ENCODE measurements at places on chromosomes 4 and X.

DNA sequence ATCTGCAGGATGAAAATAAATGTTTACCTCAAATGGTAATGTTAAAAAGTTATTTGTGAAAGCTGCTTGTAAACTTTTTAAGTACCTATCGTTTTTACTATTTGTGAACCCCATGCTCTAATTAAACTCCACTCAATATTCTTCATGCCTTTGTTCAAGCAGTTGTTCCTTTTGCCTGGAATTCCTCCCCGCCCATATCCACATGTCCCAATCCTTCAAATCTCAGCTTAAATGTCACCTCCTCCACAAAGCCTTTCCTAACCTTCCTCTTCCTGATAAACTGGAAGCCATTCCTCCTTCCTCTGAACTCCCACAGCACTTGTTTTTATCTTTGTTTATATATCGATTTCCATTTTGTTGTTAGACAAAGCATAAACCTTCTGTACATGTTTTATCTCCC lies 2.4 kb downstream of the MORC4 start:
- no peak for DNase-seq

DNA sequence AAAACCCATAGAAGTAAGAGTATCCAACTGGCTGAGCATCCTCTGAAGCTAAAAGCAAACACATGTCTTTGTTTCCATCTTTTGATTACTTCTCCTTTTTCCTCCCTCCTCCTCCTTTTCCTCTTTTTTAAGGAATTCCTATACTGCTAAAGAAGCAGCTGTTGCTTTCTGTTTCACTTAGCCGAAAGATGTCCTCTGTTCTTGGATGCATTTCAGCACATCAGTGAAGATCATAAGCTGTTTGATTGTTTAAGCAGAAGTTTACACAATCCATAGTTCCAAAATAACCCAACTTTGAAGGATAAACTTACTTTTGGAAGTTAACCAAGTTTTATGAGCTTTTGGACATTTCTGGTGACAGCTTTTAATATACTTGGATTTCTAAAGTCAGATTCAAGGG lies 55.1 kb upstream of the TNIP3 start:
- DNase-seq: no peak

DNA sequence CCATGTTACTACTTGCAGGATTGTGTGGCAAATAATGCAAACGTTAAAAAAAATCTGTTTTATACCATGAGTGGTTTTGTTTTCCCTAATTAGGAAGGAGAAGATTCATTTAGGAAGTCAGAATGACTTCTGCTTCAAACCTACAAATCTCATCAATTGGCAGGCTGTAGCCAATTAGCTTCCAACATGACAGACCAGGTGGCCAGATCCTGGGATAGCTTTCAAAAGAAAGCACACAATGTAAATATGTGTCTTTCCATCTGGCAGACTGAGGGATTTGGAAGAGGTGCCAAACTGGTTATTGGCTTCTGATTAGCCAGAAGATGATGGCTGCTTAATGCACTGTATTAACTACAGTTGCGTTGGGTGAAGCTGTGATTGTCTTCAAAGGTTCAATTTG lies 432.8 kb downstream of the ANKRD50 start:
- no peak for DNase-seq

DNA sequence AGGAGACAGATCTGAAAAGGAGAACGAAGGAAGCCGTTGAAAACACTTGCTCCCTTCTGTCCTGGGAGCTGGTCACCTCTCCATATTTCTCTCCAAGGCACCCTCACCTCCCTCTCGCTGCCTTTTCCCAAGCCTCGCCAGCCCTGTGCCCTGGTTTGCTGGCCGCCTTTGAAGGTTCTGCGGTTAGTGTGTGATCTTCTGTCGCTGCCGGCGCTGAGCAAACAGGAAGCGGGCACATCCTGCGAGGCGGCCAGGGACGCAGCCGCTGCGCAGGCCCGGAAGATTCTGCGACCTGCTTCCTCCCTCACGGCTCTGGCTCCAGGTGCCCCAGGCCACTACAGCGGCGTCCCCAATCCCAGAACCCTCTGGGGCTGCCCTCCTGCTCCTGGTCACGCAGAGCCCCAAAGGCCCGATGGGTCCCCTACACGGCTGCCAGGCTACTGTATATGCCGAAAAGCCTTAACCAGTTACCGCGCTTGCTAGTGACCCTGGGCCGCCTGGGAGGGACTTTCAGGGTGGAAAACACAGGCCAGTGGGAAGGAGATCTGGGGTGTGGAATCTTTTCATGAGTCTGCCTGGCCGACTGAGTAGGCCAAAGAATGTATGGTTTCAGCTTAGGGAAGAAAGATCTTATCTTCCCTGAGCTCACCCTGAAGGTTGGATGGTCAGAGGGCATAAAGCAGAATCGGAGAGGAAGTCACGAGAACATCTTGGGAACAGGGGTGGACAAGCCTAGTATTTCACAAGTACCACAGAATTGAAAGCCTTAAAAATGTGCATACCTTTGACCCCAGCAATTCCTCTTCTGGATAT lies 2.3 kb upstream of the SASH3 start:
- DNase-seq: peak; percentile 71

DNA sequence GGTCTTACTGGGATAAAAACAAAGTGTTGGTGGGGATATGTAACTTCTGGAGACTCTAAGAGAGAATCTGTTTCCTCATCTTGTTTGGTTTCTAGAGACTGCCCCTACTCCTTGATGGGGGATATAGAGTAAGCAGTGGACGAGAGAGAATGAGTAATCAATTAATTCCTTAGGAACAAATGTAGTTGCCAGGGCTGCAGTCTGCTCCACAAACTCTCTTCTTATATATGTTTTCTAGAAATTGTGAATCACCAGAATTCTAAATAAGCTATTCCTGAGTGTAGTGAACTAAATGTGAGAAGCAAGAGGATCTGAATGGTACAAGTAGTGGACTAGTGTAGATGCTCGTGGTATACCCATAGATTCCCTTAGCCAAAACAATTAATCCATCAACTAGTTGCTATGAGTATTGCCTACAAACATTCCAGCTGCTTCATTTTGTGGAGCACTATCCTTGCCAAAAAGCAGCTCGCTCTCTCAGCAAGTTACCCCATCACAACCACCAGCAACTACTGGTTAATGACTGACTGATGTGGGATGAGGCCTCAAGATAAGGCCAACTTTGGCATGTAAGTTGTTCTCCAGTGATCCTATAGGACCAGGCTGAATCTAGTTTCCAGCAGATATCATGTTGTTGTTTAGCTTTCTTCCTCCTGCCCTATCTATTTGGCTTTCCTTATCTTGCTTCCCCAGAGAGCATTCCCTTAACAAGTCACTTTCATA lies 273.0 kb downstream of the SLC7A11 start:
- DNase-seq: no peak

DNA sequence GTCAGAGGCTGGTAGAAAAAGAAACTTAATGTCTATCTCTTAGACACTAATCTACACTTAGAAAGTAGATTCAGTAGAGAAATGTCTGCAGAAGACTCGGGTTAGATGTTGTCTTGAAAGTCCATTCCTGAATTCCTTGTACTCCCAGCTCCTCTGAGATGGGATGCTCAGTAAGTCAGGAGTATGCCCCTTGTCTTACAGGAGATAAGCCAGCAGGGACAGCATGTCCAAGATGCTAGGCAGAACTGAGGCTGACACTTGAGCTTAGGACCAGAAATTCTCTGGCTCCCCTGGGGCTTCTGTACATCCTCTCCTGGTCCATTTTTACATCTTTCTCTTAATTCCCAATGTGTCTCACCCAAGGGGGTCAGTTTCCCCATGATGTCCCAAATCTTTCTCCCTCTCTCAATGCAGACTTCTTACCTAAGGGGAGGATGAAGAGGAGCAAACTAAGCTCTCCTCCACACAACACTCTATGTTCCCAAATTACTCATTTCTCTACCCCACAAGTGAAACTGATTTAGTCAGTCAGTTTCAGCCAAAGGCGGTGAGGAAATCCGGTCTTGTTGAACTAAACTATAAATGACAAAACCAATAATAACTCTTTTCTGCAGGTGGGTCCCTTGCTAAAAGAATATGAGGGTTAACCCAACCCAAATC lies 558.2 kb upstream of the DIPK2B start:
- peak; percentile 68 for DNase-seq

GRCh38 chrX:156002507-156002906 lies 5.0 kb downstream of the IL9R start:
- no peak for DNase-seq

DNA sequence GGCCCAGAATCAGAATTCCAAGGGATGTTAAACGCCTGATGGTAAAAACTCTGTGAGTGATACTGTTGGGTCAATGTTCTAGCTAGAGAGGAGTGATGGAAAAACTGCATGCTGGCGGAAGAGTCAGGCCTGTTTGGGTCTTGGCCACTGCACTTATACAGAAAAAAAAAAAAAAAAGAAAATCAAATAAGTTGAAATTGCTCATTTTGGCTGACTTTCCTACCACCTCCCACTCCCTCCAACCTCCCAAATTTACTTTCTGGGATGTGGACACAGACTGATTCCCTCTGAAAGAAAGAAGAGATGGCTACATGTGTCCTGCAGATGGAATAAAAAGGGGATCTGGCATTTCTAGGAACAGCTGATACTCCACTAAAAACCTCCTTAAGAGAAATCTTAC lies 234.1 kb upstream of the GIMD1 start:
- DNase-seq: no peak

GRCh38 chrX:140440876-140441275 lies 64.0 kb downstream of the SOX3 start:
- DNase-seq: no peak

- DNase-seq: no peak
Measured at GRCh38 chr4:78788007-78788889, 12.1 kb downstream of the BMP2K start.

DNA sequence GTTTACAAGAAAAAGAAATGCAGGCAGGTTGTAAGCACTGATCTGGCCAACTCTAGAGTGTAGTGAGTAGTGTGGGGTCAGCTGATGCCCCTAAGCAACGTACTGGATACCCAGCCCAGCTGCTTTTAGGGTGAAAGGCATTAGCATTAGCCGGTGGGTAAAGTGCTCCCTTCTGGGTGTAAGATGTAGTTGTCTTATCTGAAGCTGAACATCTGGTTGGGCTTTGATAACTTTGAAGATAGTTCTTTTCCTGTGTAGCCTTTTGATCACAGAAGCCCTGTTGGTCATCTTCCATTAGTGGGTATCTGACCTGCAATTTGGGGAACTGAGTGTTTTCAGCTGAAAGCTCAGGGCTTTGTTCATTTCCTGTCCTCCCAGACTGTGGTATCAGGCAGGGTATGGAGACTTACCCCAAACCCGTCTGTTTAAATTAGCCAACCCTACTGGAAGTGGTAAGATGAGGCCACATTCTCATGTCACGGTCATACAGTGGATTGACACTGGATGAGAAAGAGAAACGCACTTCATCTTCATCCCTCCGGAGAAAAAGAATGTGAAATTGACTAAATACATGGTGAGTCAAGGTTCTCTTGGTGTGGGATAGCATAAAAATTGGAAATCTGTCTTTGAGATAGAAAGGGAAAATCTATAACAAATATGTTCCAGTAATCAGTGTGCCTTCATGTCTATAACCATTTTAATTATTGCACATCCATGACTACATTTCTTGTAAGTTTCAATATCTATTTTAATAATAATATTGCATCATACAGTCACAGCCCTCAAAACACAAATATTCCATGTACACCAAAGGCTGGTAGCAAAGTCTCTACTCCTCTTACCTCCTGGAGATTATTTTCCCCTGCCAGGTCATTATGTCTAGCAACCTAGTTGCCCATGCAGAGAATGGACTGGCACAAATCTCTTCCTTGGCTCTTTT lies 8.7 kb downstream of the RHOH start:
- peak; percentile 99 for DNase-seq

- no peak for DNase-seq
Measured at GRCh38 chr4:147250062-147250461, 230.8 kb upstream of the EDNRA start.

GRCh38 chrX:118522230-118522926 lies 26.8 kb downstream of the DOCK11 start:
- no peak for DNase-seq

- no peak for DNase-seq
Measured at GRCh38 chrX:123223409-123223808, 39.3 kb downstream of the GRIA3 start.

DNA sequence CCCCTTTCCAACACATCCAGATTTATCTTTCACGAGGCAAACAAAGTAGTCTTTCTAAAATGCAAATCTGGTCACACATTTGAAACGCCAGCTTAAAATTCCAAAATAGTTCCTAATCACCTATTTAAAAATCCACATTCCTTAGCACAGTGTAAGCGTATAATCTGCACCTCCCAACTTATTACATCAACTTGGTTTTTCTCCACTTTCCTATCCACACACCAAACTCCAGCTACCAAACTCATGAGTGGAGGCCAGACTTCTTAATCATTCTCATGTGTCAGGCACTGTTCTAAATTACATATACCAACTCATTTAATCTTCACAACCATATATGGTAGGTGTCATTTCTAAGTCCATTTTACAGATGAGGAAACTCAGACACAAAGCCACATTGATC lies 33.8 kb downstream of the ENOX2 start:
- DNase-seq: no peak

- peak; percentile 42 for DNase-seq
Measured at GRCh38 chr4:120225527-120225926, 158.9 kb upstream of the MAD2L1 start.

DNA sequence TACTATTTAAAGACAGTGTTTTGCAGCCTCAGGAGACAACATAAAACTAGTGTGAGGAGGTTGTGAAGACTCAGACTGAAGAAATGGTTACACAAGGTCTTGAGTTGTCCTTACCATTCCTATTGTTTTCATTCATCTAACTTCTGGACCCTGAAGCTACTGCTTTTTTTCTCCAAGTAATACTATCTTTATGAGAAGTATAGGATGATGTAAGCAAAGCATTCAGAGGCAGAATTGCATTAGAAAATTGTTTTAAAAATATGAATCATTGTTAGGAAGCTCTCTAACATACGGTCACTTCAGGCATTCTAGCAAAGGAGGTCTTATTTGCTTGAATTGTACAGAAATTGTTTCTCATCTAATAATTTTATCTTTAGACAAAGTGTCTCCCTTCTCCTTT lies 357.8 kb downstream of the TLL1 start:
- no peak for DNase-seq

DNA sequence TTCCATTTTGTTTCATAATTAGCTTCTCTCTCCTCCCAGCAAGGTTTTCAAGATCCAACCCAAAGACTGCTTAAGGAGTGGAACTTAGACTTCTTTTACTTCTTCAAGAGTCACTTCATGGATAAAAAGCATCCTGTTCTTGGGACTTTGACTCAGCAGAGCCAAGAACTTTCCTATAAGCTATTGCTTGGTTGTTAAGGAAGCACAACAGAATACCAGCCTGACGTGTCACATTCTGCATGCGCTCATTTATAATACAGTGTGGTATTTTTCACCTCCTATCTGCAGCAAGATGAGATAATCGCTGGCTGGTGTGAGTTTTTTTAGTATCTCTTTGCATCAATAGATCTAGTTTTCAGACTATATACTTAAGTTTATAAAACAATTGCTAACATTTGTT lies 152.1 kb downstream of the PALLD start:
- DNase-seq: no peak
